ENCODE measurements at places on chromosomes 2 and 18.

- no peak for DNase-seq
These were observed 30.4 kb downstream of the AOX1 start for GRCh38 chr2:200616193-200616592.

DNA sequence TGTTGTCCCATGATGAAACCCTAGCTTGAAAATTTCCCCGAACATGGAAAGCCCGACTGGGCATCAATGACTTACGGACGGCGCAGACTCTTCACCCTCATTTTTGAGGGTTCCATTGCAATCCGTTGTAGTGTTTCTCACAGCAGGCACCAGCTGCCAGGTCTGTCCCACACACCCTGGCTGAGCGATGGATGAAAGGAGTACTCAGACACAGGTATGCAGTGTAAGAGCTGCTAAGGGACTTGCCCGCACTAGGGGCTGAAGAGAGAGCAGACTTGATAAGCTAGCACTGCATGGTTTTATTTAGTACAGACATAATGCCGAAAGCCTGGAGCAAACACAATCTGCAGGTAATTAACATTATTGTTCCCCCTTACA lies 15.8 kb downstream of the DYNAP start:
- no peak for DNase-seq

DNA sequence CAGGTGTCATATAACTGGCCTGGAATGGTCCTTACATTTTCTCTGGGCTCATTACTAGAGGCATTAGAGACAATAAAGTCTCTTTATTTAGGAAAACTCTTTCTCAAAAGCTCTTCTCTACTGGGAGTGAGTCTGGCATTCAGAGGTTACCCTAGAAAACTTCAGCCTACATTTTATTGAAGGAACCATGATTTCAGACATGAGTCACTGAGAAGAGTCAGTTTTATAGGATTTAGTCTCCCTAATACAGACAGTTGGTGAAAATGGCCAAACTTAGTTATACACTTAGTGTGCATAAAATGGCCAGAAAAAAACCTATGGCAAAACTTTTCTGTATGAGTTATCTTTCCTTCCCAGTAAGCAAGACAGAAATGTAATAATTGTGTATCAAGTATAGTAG lies 689.4 kb downstream of the ZEB2 start:
- no peak for DNase-seq

DNA sequence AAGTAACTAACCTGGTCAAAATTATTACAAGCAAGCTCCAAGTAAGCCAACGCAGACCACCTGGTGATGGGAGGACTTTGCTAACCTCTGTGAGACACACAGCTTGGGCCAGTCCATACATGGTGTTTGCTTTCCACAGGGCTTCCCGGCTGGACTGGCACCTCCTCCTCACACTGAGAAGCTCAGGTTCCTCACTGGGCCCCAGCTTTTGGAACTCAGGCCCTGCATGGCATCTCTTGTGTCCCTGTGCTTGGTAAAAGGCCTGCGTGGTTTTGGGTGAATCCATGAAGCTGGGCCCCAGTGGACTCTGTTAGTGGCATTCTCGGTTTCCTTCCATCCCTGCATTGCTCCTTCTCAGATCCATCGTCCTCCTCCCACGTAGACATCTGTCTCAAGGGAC lies 123.4 kb downstream of the VAPA start:
- DNase-seq = no peak

- DNase-seq = no peak
These were observed 146.3 kb downstream of the GCA start for GRCh38 chr2:162490052-162490717.

DNA sequence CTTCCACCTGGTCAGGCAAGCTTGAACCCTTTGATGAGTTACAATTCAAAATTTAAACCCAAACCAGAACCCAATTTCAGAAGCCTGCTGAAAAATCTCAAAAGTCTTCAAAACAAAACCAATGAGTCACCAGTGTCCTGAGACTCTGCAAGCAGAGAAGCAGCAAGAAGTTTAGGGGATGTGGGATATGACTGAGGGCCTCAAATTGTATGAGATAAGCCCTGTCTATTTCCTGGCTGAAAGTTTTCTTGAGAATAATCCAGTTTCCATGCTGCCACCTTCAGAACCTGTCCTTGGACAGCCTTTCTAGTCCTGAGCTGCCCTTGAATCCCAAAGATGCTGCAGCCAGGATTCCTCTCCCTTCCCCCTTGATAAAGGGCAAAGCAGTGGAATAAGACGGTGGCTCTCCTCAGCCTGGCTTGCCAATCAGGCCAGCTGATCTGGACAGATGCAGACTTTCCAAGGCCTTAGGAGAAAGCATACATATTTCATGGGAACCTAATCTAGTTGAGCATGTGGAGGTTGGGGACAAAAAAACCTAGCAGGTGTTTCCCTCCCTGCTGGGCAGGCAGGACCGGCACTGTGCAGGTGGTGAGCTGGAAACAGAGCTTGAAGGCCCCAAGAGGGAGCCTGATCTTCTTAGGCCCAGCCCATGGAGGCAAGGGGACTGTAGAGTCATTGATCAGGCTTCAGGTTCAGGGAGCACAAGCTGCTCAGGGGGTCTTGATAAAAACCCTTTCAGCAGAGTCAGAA lies 278.0 kb upstream of the MGAT5 start:
- no peak for DNase-seq

GRCh38 chr2:30410217-30410616 lies 36.8 kb upstream of the LCLAT1 start:
- DNase-seq = no peak

DNA sequence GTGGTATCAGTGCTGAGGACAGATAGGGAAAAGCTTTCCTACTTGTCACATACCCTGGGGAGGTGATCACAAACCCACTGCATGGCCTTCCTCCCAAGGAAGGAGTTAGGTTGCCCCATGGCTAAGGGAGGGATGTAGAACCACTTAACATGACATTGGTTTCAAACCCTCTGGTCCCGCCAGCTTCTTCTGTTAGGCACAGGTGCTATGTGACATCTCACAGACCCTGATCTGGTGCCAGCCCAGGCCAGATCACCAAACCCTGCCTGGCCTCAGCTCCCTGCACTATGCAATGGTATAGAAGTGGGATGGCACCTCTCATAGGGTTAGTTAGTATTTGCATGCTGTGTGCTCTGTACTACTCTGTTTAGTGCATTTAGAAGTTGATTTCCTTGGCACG lies 58.0 kb downstream of the TCF7L1 start:
- DNase-seq = no peak

DNA sequence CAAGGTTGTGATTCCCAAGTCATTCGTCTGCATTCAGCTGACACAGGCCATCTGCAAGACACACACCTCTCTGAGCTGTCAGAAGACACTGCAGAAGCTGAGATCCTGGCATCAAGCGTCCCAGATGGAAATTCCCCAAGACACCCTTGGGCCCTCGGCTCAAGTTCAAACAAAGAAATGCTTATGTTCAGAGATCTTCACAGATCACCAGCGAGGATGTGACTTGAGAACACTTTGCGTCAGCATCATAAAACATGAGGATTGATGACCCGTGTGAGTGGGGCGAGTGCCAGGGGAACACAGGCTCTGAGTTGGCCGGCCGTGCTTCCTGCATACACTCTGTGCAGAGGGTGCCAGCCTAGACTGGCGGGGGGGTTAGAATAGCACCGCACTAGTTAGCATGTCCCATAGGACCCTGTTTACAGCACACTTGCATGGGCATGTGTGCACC lies 36.8 kb downstream of the KCNIP3 start:
- DNase-seq = peak; percentile 99

GRCh38 chr2:60336442-60337141 lies 216.9 kb downstream of the BCL11A start:
- no peak for DNase-seq

- no peak for DNase-seq
These were observed 94.0 kb downstream of the CELF4 start for GRCh38 chr18:37471637-37472036.

GRCh38 chr2:127047716-127048617 lies 59.0 kb downstream of the BIN1 start:
- no peak for DNase-seq
